ENCODE measurements at places on chromosomes 1 and 21.

DNA sequence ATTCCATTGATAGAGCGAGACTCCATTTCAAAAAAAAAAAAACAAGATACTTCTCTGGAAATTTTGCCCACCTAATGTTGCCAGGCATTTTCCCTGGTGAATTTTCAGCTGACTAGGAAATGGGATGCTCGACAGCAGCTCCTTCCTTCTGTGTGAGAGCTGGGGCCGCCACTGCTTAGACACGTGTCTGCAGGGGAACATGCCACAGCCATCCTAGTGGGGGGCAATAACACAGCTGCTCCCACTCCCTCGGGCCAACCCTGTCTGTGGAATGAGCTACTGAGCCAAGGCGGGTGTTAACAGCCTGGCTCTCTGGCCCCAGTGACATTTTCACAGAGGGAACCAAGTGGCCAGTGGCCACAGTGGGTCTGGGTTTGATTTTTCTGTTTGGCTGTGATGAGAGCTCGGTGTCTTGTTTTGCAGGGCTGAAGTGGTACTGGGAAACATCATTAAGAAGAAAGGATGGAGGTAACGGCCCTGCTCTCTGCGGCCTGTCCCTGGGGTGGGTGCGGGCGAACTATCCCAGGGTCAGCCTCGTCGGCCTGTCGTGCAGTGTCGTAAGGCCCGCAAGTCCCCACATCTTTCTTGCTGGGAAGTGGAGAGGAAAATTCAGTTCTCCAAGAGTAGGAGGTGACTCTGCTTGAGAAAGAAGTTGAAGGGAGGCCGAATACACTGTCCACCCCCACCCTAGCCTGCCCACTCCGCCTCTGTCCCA is 39.2 kb downstream of the KCNAB2 start:
- DNase-seq: no peak

DNA sequence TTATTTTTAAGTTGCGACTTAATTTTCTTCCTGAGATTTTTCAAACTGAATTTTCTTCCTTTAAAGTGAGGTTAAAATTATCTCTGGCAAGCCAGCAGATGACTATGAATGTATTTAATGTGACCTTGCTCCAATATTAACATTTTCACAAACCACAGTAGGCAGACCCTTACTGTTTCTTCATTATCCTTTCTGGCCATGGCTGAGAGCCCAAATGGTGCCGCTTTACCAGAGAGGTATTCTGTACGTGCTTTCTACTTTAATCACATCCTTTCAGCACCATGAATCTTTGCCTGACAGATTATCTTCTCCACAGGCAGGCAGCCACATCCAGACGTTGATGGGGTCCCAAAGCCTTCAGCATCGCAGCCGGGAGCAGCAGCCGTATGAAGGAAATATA is 129.6 kb downstream of the LRRC40 start:
- DNase-seq: no peak

- DNase-seq: peak; percentile 43
Observed at GRCh38 chr1:192263436-192263835, 53.4 kb upstream of the RGS21 start.

DNA sequence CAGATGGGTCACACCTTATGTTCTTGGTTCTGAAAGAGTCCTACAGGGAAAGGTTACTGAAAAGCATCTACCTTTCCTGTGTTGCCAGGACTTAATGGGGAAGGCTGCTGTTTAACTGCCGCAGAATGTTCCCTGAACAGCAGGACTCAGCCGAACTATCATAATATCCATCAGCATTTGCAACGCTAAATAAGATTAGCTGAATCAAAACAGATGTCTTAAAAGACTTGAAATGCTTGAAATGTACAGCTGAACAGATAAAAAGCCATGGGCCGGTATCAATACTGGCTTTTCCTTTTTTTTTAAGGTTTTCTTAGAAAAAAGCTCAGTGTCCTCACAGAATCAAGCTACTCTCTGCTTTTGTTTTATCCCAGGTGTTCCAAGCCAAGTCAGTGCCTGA is 19.7 kb upstream of the ATP13A2 start:
- no peak for DNase-seq

DNA sequence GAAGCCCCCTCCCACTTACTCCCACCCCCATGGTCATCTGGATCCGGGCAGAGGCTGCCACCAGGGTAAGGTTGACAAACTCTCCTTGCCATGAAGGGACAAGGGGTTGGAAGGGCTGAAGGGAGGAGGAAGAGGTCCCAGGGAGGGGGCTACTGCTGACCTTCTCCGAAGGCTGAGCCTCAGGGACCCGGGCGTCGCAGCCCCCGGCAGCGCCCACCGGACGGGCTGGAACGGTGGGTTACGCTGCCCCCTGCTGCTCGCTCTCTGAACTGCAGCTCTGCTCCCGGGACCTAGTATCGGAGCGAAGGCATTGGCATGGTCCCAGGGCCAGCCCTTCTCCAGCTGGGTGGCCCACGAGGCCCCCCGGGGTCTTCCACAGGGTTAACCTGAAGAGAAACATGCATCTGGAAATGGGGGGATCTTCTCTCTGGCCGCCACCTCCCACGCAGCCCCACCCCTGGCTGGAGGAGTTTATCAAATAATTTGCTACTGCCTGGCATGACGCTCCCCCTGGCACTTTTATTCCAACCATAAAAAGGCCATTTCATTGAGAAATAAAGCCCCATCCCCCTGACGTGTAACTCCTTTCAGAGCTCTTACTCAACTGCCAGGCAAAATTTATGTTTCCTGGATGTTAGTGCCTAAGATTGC is 70.4 kb upstream of the TARDBP start:
- DNase-seq: peak; percentile 27

GRCh38 chr1:2221271-2221670 is 6.8 kb upstream of the SKI start:
- DNase-seq: no peak

DNA sequence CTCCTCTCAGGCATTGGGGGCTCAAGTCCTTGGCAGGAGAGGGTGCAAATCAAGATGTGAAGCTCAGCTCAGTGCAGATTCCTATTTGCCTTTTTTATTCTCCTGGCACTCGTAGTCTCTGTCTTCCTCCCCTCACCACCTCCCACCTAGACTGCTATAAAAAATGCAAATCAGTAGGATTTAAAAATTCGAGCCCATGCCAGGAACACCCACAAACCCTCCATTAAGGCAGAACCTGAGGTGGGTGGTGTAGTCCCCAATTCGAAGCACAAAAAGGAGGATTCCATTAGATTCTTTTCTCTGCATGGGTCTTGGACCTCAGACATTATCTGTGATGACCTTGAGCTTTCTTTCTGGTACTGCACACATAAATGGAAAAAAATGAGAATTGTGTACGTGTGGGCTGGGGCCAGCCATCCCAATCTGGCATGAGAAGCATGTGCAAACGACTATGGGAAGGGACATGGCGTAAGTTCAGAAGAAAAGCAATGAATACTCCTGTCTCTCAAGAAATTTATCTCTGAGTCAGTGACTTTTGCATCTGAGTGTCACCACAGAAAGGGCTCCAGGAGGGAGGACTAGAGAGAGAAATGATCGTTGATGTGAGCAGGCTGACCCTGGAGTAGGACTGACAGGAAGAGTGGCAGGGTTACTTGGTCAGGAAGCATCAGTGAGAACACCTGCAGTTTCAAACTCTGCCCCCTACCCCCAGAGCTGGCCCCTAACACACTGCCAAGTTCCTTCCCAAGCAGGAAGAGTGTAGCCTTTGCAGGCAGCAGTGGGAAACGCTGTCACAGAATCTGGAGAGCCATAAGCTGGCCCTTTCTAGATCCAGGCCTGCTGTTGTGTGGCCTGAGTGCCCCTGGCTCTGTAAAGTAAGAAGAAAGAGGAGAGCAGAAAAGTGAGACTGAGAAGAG is 1.7 kb downstream of the INKA2 start:
- DNase-seq: no peak

DNA sequence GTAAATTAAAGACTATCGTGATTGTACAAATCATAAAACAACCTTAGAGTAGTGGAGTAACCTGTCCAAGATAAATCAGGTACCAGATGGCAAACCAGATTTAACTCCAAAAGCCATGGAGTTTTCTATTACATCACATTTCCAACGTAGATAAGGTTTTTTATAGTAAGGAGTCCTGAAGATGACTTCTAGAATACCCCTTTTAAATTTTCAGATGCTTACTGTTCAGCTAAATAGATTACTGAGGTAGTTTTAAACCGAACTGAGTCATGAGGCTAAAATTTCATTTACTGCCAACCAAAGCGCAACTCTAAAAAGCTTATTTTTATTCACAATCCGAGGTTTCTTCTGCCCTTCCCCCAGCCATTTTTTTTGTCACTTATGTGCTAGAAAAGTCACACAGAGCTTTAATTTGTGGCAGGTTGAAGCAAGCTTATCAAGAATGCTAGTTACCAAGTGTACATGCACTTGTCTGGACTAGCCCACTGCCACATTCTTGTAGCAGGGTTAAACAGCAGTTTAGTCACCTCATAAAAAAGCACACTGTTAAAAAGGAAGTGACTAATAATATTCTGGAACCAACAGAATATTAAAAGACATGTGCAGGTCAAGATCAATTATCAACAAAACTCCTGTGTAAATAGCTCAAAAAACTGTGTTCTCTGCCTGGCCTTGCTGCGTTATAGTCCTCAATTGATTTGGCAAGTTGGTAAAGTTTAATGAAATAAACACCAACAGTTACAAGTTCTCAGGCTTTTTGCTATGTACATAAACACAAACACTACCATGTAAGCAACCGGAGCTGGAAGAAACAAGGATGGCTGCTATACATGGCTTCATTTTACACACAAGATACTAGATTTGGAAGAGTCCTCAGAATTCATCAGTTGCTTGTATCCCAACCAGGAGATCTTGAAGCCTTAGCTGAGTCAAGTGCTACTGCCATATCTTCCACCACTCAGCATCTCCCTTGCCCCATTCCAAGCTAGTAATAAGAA is 180.3 kb upstream of the DMRTA2 start:
- peak; percentile 77 for DNase-seq

- DNase-seq: no peak
Observed at GRCh38 chr1:145956781-145957442, 905 bp downstream of the LIX1L start.

- no peak for DNase-seq
Observed at GRCh38 chr1:61171974-61172373, 89.6 kb downstream of the NFIA start.

DNA sequence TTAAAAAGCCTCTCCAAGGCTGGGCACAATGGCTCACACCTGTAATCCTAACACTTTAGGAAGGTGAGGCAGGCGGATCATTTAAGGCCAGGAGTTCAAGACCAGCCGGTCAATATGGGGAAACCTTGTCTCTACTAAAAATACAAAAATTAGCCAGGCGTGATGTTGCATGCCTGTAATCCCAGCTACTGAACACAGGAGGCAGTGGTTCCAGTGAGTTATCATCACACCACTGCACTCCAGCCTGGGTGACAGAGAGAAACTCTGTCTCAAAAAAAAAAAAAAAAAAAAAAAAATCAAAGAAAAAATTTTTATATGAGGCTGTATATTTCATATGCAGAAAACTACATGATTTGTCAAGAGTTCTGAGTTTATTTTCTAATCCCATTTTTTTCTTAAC is 1107.1 kb upstream of the TMPRSS15 start:
- no peak for DNase-seq

DNA sequence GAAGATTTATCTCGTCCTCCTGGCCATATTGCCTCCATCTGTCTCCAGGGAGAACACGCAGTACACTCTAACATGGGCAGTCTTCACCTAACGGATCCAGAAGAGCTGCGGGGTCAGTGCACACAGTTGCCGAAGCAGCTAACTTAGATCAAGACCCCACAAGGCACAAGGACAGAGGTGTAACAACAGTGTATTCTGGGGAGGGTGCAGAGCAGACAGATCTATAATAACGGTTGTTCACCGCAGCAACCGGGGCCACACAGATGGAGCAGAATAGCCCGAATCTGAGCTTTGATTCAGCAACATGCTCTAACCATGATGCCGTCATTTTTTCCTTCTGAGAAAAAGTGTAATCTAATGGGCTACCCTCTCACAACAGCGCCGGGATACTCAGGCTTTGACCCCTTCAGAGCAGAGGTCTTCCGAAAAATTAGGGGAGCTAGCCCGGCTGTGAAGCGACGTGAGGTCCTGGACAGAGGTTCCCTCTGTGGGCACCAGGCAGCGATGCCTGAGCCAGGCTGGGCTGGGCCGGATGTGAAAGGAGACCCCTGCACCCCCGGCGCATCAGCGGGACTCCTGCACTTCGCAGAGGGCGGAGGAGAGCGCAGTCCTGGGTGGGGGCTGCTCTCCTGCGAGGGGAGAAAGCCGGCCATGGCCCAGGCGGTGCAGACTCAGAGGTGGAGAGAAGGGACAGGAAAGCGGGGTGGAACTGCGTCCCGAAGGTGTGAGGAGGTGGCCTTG is 57.5 kb downstream of the BCL9 start:
- peak; percentile 28 for DNase-seq

DNA sequence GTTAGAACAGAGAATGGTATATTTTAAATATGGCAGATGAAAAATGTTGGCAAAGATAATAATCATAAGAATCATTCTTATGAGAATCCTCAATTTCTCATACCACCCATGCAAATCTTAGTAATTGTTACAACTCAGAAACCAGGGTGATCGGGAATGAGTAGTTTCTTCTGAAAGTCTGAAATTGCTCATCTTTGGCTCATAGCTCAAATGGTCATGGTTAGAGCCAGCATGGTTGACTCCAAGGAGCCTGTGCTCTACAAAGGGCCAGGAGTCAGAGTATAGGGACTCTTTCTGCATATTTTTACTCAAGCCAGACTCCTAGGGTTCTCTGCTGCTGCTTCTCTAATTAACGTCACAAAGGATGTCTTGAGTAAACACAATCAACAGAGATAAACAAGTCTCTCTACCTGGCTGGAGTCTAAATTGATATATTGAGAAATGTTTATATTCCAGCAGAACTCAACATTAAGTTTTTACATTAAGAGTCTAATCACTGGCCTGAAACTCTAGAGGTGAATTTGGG is 1.9 kb upstream of the ETV3 start:
- DNase-seq: no peak

GRCh38 chr21:46646541-46647154 is 11.2 kb downstream of the PRMT2 start:
- no peak for DNase-seq

GRCh38 chr1:209030454-209031167 is 552.9 kb upstream of the CAMK1G start:
- peak; percentile 6 for DNase-seq

GRCh38 chr1:113793878-113794834 is 18.1 kb downstream of the RSBN1 start:
- DNase-seq: peak; percentile 79

DNA sequence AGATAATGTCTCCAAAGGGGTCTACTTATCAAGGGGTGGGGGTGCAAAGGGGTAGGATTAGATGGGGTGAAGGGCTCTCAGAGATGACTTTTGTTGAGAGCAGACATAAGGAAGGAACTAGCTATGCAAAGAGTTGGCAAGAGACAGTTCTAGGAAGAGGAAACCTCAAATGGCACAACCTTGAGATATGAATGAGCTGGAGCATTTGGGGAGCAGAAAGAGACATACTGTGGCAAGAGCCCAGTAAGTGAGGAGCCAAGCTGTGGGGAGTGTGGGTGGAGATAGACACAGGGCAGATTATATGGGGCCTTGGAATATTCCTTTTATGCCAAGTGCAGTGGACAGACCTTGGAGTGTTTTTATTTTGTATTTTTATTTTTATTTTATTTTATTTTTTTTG is 84.8 kb upstream of the BTG3 start:
- no peak for DNase-seq

- no peak for DNase-seq
Observed at GRCh38 chr1:160056648-160057169, 13.3 kb downstream of the KCNJ10 start.

Measured in kidney tubule cell (primary cell).